ENCODE measurements at places on chromosomes 6 and 20.

GRCh38 chr20:8320306-8320705, 188.2 kb downstream of the PLCB1 start:
- DNase-seq = no peak

GRCh38 chr20:44428174-44429016, 47.3 kb upstream of the TTPAL start:
- no peak for DNase-seq

DNA sequence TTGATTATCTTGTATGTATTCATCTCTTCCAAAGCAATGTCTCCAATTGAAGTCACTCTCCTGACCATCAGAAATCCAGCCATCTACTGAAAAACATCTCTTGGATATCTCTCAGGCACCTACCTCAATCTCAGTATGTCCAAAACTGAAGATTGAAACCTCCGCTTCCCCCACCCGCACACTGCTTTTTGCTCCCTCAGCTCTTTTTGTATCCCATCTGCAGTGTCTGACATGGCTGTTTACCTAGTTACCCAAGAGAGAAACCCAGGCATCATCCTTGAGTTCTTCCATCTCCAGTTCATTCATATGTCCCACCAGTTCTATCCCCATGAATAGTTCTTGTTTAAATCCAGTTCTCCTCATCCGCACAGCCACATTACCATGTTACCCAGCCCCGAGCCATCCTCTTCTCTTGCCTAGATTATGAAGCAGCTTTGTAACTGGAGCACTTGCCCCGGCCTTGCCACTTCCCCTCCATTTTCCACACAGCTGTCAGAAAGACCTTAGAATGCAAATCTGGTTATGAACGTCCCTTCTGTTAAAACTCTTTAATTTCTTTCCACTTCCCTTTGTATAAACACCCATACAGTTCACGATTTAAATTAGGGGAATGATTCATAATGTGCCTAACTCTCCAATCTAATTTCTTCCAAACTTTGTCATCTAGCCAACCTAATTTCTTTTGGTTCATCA, 40.5 kb upstream of the GCLC start:
- DNase-seq = no peak

- no peak for DNase-seq
Measured at GRCh38 chr6:83518816-83519480, 6.6 kb downstream of the PRSS35 start.

DNA sequence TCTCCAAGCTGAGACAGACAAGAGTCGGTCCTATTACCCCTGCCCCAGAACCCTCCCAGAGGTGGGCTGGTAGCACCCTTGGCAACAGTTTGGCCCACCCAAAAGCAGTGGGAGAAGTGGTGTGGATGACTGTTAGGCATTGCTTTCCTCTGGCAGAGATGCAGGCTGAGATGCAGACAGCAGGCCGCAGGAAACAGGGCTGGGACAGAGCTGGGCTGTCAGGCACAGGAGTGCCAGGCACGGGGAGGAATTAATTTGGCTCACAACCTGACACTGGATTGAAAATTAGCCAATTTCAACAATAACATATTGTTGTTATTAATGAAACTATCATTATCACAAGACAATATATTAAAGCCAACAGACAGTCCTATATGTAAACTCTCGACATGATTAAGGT, 15.7 kb upstream of the SIRT5 start:
- DNase-seq = no peak

GRCh38 chr6:19988555-19988954, 151.4 kb downstream of the ID4 start:
- no peak for DNase-seq

DNA sequence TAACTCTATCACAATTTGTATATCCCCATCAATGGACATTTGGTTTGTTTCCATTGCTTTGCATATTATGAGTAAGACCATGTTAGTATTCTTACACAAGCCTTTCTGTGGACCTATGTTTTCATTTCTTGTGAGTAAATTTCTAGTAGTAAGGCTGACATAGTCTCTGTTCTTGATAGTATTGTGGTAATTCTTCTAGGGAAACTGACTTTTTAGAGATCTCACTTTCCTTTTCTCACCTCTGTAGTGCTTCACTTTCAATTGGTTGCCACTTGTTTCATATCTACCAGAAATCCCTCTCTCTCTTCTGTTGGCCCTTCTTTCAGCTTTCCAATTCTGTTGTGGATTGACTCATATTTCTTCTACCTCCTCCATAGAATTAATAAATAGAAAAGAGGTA, 8.5 kb downstream of the ISM1 start:
- no peak for DNase-seq

GRCh38 chr6:107062691-107063090, 34.7 kb downstream of the MTRES1 start:
- DNase-seq = no peak

DNA sequence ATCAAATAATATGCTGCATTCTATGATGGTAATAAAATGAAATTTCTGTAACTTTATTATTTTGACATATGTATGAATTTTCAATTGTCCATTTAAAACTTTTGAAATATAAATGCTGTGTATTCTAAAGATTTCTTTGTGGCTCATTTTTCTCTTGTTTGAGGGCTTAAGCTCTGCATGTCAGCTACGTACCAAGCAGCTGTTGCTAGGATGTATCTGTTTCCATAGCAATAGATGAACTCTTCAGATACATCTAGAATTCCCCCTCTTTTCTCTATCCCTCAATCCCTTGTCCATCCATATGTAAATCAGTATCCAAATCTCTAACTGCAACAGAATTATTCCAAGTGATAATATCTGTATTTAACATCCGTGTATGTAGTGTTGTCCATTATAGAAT, 76.5 kb upstream of the OPRM1 start:
- DNase-seq = no peak

GRCh38 chr6:82954937-82955577, 110.6 kb downstream of the UBE3D start:
- peak; percentile 3 for DNase-seq

All from H54 (cell line).